ENCODE measurements at places on chromosomes 2 and 18.

DNA sequence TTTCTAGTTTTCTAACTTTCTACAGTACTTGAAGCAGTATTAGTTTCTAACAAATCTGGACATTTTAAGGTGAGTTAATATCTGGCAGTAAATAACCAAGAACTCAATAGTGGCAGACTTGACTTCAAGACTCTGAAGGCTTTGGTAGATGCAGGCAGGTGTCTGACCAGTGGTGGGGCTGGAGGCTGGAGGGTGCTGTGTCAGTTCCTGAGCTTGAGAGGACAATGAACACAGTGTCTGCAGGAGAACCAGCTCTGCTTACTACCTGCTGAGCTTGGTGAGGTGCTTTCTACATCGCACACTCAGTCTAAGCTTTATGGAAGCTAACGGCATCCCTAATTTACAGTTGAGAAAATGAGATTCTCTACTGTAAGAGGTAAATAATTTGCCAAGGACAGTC is 21.2 kb downstream of the ALLC start:
- no peak for DNase-seq

DNA sequence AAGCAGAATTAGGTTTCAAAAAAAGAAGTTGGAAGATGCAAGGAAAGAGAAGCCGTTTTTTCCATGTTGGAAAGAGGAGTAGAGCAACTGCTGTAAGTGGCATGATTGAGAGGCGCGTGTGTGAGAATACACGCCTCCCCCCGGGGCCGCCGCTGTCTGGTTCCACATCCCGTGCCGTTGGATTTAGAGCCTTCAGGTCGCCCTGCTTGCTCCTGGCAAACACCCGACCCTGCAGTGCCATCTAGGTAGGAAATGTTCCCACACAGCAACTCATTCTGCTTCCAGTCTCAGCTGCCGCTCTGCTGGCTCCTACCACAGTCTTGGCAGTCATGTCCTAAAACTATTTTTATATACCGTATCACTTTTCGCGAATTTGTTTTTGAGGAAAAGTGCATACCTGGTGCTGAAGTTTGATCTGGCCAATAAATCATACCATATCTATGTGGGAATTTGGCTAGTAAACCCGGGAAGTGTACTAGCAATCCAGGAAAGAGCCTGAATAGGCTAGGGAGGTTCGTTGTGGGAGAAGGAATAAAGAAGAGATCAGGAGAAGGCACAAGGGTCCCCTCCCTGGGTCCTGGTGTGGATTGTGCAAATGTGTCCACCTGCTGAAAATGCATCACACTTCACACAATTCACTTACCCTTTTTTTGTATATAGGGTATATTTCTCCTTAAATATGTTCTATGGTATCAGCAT is 372.7 kb downstream of the FBXO15 start:
- no peak for DNase-seq

DNA sequence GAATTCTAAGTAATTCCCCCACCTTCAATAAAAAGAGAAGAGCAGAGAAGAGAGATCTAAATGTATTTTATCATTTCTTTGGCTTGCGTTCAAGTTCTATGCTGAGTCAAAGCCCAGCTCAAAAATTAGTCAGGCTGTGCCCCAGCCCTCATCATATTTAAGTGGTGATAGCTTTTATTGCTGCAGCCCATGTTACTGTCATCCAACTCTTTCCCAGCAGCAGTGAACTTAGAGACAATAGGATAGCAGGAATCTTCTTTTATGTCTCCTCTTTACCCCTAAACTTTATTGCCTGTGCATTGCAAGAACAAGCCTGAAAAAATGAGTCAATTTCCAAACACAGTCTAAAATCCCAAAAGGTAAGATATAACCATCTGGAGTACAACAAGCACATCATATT is 1599.3 kb upstream of the PIK3C3 start:
- no peak for DNase-seq

DNA sequence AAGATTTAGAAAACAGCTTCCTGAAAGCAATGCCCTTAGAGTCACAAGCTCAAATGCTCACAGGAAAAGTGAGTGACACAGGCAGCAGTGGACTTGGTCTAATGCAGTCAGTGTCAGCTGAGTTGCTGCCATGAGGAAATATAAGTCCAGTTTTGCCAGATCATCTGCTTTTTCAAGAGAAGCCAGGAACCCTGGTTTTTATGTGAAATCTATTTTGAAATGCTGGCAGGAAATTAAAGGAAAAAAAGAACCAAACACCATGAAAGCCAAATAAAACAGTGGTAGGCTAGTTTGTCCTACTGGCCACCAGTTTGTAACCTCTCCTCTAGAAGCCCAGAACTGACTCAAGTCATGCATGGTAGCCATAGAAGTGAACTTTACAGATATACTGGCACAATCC is 109.2 kb downstream of the THADA start:
- DNase-seq: no peak

- DNase-seq: no peak
These were observed 93.3 kb downstream of the CTAGE1 start for GRCh38 chr18:22324191-22325131.

DNA sequence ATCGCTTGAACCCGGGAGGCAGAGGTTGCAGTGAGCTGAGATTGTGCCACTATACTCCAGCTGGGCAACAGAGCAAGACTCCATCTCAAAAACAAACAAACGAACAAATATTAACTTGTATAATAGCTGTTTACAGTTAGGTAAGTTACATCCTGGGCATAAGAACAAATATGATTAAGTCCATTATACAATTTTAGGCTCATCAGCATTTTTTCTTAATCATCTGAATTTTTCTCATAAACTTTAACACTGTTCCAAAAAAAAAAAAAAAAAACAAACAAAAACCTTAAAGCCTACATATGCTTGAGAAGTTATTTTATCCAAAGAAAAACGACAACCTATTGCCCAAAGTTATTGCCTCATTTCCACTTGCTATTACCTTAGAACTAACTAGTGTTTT is 1042.5 kb downstream of the DPP10 start:
- no peak for DNase-seq

GRCh38 chr2:9423922-9424272 is 443 bp downstream of the CPSF3 start:
- no peak for DNase-seq

DNA sequence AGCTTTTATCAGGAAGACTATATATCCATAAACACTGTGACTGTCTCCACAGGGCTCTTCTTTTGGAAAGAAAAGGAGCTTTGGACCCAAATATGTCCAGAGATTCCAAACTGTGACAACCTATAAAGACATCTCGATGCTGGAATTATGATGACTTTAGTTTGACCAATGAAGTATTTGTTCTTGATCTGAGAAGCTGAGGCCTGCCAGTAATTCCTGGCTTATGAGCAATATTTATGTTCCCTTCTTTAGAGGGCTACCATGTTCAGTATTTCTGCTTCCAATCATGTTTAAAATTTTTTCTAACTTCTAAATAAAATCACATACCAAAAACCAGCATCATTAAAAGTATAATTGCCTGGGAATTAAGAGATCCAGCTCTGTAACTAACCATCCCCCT is 41.1 kb downstream of the FEZ2 start:
- no peak for DNase-seq

DNA sequence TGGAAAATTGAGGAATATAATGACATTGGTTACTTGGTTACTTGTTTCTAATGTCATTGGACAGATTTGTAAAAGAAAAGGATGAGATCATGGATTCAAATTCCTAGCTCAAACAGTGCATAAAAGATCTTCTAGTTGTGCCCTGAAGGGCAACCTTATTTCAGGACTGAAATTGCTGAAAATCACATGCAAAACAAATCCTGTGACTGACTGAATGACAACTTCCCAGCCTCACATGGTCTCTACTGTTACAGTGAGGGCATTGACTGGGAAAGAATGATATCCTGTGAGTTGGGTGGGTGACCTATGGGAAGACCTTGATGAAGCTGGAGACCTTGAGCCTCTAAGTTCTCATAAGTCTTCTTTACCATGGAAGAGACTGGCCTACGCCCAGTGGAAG is 90.4 kb upstream of the HAAO start:
- no peak for DNase-seq

DNA sequence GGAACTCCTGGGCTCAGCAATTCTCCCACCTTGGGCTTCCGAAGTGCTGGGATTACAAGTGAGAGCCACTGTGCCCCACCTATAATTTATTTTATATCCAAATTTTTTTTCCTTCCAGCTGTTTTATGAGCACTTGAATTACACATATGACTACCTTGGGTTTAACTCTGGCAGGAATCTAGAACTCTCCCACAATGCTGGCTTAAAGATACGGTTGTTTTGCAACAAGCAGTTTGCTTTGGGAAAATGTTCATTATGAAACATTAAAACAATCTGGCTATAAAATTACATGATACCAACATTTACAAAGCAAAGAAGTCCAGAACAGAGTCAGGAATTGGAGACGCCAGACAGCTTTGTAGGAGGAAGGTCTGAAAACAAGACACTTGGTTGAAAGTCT is 12.8 kb downstream of the CD302 start:
- no peak for DNase-seq
